ENCODE measurements at places on chromosomes 7 and 10.
A peak's percentile ranks its signal among the peaks of the same experiment; 100 is the strongest.

DNA sequence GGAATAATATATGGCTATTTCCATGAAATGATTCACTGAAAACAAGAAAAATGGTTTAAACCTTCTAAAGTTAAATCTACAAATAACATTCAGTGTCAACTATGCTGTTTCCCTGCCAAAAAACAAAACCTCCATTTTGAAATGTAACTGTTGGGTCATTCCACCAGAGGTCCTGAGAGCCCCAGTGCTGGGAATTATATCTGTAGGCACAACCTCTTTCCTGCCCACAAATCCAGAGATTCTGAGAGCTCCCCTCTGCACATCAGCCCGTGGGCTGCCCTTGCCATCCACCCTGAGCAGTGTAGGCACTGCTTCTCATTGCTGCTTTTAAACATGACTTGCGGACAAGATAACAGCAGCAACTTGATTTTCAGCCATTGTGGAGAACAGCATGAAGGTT, 198.6 kb downstream of the TMEM178B start:
- no peak for DNase-seq

DNA sequence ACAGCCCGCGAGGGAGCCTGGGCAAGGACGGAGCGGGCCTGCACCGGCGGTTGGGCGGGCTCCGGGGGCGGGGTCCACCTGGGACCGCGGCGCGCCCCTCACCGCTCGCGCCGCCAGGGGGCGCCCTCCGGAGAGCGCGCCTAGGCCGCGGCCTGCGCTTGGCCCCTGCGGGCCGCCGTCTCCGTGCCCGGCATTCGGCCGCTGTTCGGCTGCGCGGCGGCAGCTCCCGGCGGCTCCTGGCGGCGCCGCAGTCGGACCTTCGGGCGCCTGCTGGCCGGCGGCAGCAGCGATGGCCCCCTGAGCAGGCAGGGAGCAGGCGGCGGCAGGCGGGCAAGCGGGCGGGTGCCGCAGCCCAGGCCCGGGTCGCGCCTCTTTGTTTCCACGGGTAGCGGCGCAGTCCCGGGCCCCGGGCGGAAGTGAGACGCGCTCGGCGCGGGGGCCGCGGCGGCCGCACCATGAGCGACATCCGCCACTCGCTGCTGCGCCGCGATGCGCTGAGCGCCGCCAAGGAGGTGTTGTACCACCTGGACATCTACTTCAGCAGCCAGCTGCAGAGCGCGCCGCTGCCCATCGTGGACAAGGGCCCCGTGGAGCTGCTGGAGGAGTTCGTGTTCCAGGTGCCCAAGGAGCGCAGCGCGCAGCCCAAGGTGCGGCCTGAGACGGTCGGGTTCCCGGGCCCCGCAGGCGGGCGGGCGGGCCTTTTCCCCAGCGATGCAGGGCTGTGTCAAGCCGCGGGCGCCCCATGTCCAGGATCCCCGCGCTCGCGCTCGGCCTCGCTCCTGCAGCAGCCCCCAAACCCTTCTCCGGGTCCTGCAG, at the start of gene INTS15:
Gene INTS15 (plus strand): TSS at position 193 of the 816 bp plus-strand sequence. CDS start 263 bp downstream, at position 456.
- DNase-seq, result peak; percentile 94

DNA sequence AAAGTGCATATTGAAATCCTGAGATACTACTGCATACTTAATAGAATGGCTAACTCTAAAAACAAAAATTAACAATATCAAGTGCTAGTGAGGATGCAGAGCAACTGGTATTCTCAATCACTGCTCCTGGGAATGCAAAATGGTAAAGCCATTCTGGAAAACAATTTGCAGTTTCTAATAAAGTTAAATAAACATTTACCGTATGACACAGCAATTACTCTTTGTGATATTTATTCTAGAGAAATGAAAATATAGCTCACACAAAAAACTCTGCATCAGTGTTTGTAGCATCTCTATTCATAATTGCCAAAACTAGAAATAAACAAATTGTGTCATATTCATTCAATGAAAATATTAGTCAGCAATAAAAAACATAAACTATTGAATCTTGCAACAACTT, 255.0 kb upstream of the DKK1 start:
- no peak for DNase-seq

GRCh38 chr10:70232859-70233108, 445 bp downstream of the PPA1 start:
- DNase-seq, result no peak

DNA sequence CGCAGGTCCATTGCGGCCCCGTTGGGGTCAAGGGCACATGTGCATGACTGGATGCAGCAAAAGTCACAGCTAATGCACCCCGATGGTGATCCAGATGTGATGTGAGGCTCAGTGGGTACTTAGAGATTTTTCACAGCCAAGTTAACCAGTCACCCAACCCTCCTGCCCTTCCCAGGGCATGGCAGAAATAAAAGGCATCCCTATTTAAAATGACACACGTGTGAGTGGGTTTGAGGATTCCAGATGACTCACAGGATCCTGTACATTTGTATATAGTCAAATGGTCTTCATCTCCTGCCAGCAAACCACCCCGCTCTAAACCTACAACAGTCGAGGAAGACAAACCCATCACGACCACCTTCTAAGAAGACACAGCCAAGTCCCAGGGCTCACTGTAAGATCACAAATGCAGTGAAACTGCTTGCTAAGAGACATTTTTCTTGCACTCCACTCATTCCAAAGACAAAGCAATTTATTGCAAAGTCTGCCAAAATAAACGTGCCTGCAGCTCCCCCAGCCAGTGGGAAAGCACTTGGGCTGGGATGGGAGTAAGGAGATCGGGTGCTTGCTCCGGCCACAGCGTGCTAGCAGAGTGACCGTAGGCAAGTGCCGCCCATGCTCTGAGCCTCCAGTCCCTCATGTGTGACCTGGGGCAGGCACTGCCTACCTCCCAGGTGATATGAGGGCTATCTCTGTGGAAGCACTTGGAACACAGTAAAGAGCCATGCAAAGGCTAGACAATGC, 86.6 kb upstream of the MACROH2A2 start:
- DNase-seq, result no peak

DNA sequence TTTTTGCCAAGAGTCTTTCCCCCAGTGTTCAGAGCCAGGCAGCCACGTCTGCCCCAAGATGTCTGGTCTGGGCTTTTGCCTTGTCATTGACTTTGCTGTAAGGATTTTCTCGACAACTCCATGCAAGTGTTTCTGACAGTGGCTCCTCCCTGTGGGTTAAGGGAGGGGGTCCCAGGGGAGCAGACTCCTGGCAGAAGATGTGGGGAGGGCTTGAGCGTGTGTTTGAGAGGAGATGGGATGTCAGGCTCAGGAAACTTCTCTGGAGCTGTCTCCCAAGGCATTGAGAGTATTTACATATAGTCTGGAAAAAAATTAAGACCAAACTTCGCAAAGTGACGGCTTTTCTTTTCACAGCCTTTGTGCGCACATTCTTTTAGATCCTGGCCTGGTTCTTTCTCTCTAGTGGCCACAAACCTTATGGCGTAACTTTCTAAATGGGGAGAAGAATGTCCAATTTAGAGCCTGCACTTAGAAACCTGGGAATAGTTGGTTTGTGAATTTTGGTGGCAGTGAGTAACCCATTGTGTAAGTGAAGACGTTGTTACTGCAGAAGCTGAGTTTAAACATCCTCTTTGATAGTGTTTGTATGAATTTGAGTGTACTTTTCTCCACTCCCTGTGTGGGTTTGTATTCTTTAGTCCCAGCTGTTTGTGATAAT, 201.5 kb downstream of the LRMDA start:
- DNase-seq, result no peak

- DNase-seq, result no peak
Measured at GRCh38 chr7:90663176-90663575, 67.1 kb downstream of the CDK14 start.

DNA sequence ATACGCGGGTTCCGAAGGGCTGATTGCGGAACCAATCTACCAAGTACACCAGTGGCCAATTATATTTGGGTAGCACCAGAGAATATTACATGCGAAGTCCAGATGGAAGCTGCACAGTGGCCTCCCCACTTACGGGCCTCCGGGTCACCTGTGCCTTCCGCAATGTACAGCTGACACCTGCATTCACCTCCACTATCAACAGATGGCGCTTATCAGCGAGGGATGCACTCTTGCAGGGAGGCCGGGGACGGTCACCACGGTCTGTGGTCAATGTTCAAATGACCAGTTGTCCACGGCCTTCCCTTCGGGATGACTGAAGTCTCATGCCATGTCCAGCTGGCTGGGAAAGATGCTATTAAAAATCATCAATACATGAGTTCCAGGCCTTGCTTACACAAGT, 47.6 kb downstream of the SLIT1 start:
- no peak for DNase-seq

GRCh38 chr7:112414855-112415490, 35.3 kb upstream of the IFRD1 start:
- DNase-seq, result no peak

DNA sequence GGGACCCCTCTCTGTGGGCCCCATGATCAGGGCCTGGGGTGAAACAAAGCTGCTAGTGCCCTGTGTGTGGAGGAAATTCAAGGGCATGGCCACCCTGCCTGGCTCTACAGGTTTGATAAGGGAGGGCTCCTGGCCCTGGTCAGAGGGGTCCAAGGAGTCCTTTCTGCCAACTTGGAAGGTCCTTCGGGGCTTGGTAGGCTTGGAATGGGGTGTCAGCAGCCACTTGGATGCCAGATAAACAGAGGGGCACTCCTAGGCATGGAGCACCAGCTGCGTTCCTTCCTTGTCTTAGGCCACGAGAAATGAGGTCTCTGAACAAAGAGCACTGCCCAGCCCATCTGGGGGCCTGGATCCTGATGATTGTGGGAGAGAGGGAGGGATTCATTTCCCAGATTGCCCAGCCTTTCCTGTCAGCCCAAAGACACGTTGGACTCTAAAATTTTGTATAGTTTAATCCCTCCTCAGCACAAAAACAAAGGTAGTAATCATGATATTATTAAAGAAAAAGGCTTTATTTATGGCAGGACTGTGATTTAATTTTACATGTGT, 5.1 kb downstream of the MTURN start:
- no peak for DNase-seq

DNA sequence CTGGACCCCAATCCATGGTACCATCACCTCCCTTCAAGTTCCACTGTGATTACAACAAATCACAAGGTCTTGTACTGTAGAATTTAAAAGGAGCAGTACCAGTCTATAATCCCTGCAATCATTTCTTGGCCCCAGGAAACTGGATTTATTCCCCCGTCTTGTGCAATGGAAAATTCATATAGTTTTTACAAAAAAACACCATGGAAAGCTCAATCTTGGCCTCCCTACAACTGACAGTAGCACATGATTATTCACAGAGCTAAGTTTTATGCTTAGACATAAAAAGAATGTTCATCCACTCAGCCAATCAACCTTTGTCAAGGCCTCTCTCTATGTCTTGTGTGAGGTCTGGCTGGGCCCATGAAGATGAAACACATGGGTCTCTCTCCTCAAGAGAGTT, 10.2 kb downstream of the DGKI start:
- peak; percentile 18 for DNase-seq

DNA sequence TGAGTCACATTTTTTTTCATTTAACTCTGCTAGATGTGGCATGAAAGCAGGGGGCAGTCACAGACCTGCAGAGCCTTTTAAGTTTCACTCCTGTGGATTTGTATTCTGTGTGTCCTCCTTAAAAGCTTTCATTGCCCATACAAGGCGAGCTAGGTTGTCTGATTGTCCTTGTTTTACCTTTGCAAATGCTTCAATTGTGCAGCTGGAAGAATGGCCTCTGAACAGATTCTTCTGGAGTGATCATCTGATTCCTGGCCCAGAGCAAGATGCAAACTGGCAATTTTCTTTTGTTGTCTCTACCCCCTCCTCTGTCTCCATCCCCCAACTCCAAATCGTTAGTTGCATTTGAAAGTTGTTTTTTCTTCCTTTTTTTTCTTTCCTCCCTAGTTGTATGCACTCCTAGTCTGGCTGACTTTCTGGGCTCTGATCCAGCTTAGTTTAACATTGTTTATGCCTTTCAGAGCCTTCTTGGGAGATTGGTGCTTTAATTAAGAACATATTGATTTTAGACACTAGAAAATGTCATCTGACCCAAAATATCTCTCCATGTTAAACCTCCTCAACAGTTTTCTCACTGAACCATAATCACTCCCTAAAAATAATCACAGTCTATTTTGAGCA, 150.2 kb downstream of the REEP3 start:
- peak; percentile 82 for DNase-seq

GRCh38 chr10:5508786-5509185, 9.4 kb upstream of the CALML5 start:
- DNase-seq, result no peak

DNA sequence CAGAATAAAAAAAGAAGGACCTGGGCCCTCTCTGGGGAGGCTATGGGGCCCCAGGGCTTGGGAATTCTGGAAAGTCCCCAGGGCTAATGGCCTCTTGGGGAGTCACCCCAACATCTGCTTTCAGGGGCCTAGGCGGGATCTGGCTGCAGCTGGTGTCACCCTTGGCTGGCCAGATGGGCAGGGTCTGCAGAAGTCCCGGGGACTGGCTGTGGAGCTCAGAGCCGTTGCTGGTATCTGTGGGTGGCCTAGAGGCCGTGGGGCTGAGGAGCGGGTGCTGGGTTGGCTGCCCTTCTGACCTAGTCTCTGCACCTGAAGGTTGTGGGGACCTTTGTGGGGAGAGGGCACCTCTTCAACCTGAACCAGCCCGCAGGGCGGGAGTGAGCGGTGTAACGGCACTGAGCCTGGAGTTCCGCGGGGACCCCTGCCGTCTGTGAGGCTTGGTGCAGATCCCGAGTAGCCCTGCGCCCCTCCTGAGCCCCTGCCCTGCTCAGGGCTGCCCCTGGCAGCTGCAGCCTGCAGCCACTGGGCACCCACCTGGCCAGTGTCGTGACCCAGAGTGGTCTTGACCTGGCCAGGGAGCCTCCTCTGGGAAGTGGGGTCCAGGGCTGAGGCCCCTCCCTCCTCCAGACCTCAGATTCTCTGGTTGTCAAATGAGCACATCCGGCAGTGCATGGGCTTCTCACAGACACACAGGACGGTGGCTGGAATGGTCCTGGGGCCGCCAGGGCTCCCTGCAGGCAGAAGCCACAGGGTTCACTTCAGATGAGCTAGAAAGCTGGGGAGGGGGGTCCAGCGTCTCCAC, 51.5 kb downstream of the UNCX start:
- no peak for DNase-seq

GRCh38 chr10:51002469-51002868, 71.8 kb upstream of the PRKG1 start:
- no peak for DNase-seq

- DNase-seq, result no peak
Measured at GRCh38 chr10:81215498-81215897, 659.5 kb upstream of the NRG3 start.

- no peak for DNase-seq
Measured at GRCh38 chr7:116162254-116162653, 48.1 kb upstream of the TES start.

DNA sequence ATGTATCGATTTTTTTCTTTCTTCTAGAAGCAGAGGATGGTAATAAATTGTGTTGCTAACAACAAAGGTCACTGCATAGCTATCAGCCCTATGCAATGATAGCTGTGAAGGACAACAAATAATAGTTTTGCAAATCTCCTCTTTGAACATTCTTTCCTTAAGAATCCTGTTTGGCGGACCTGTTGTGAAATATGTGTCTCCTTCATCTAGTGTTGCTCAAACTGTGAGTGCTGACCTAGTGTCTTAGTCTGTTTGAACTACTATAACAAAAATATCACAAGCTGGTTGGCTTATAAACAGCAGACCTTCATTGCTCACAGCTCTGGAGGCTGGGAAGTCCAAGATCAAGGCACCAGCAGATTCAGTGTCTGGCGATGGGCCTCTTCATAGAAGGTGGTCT, 53.7 kb downstream of the CAV1 start:
- no peak for DNase-seq

GRCh38 chr7:104845557-104845956, 168.4 kb upstream of the KMT2E start:
- no peak for DNase-seq

GRCh38 chr10:5464546-5464945, 34.8 kb downstream of the CALML5 start:
- DNase-seq, result no peak

Measured in foreskin fibroblast (primary cell).